ENCODE measurements at places on chromosomes 6 and 20.

- DNase-seq: no peak
Observed at GRCh38 chr6:3319610-3320200, 61.0 kb downstream of the PSMG4 start.

- no peak for DNase-seq
Observed at GRCh38 chr6:15763837-15764236, 101.0 kb upstream of the DTNBP1 start.

DNA sequence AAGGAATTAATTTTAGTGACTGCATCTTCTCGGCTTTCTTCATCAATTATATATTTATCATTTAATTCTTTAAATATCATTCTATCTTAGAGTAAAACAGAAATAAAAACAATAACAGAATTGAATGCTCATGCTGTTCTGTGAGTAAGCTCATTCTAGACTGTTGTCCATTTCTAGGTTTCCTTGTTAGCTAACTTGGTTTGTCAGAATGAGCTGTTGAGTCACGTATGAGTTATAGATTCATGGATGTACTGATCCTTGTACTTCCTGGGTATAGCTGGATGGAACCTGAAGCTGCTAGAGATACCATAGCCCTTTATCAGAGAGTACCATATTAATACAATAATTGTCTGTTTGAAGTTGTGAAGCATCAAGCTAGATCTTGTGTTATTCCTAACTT is 515.3 kb downstream of the TENT5A start:
- no peak for DNase-seq

GRCh38 chr6:159037756-159038290 is 7.0 kb downstream of the TAGAP start:
- no peak for DNase-seq

GRCh38 chr6:107116328-107116892 is 1.1 kb upstream of the BEND3 start:
- no peak for DNase-seq

GRCh38 chr6:21965953-21966539 is 330.8 kb downstream of the PRL start:
- no peak for DNase-seq

Data from stimulated activated CD4-positive, alpha-beta T cell treated with anti-CD3 and anti-CD28 coated beads, Interleukin-15, amount 100 ng/mL, for 1 hour (primary cell).